ENCODE measurements at places on chromosomes 2 and 18.

- no peak for DNase-seq
Observed at GRCh38 chr2:107364361-107364950, 462.2 kb upstream of the RGPD4 start.

DNA sequence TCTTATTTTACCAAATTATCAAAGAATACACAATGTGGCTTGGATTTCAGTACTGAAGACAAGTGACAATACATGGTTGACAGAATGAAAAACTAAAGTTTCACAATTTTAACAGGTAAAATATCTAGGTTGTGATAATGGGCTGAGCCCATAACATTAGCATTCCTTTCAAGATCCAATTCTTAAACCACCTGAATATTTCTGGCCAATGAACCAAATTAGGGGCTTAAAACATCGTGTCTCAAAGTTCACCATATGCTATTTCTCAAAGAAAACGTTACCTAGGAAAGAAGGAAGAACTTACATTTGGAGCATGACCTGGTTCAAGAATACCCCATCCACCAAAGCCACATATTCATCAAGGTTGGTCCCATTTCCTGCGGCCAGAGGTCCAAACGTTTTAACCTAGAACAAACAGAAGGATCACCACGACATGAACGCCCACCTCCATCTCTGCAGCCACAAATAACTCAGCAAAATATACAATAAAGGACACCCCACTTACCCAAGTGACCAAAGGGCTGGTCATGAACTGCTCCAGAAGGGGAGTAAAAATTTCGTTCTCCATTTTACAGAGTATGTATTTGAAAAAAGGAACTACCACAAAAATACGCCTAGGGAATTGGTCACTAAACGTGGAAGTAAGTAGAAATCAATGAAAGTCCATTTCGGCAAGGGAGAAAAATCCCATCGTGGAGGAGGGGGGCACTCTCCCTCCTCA is 984 bp downstream of the CCDC88A start:
- DNase-seq: no peak

GRCh38 chr2:38113051-38113450 is 37.1 kb upstream of the CYP1B1 start:
- DNase-seq: no peak

GRCh38 chr2:150207979-150208378 is 279.5 kb downstream of the RND3 start:
- DNase-seq: no peak

- peak; percentile 60 for DNase-seq
Observed at GRCh38 chr2:230441227-230441897, 25.4 kb downstream of the SP100 start.

DNA sequence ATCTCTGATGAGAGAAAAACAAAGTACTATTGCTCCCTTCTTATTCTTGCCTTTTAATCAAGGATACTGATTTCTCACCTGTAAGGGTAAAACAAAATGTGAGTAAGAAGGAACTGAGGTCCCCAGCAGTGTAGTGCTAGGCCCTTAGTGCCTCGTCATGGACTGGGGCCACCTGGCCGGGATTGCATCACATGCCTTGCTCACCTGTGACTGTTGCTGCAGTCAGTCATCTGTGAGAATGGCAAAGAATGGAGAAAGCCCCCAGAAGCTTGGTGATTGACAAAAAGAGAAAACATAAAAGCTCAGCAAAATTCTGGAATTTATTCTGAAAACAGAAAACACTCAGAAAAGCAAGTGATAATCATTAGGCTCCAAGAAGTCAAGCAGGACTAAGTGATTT is 63.4 kb downstream of the SPATS2L start:
- no peak for DNase-seq

- no peak for DNase-seq
Observed at GRCh38 chr2:23757686-23758433, 169.1 kb downstream of the ATAD2B start.

DNA sequence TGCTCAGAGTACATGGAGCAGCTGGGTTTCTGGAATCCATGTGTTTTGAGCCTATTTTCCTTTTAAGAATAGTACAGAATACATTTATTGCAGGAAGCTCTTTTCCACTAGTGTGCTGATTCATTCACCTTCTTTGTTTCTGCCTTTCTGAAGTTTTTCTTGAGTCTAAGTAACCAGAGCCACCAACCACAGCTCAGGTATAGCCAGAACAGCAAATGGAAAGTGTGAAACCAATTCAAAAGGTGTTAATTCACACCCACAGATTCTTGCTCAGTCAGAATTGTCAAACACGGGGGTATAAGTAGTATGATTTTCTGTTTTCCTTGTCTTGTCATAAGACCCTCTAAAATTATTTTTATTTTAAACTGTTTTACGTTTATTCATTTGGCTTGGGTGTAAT is 75.9 kb upstream of the DYNAP start:
- no peak for DNase-seq

DNA sequence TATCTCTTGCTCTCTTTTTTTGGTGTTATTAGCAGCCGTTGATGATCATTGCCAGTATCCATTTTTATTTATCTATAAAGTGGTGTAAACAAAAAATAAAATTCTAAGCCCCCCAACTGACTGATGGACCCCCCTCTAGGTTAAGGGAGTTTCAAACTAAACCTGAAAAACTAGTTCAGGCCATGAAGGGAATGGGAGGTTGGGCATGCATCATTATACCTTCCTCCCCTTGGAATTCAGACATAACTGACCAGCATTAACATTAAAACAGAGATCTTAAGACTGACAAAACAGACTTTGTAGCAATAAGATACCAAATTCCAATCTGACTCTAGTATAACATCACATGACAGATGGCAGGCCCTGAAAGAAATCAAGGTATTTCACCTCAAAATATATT is 20.2 kb downstream of the RALBP1 start:
- DNase-seq: no peak

DNA sequence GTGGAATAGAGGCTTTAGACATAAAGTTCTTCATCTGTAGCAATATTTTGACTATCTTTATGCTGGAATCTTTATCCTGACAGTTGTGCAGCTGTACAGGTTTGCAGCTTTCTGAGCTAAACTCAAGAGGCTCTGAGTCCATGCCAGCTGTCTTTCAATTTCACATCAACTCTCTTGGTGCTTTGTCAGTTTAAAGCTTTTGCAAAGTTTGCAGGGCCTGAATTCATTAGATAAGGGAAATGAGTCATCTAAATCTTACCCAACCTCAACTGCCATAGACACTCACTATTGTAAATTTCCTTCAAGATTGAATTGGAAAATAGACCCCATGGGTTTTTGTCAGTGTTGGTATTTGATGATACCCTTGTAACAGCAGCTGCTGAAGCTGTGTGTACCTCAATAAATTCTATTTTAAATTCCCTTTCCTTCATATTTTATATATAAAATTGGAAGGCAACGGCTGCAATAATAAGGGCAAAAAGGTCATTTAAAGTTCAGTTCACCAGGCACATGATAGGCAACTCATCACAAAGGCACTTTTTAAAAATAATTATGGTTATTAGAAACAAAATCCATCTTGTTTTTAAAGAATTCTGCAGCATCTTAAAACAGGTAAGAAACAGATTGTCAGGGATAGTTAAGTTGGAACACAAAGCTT is 169.9 kb upstream of the SLC39A10 start:
- peak; percentile 42 for DNase-seq

DNA sequence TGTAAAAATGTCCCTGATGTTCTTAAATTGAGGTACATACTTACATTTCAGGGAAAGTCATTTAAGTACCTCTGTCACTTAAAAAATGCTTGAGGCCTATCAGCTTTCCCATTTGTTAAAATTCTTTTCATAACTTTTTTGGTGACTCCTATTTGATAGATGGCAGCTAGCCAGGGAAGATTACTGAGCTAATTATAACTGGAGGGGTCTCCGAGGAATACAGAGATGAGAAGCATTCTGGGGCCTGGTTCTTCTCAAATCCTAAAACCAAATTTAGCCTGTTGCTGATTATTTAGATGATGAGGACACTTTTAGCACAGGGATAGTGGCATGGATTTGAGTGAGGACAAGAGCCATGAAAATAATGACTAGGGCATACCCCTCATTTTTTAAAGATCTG is 4.8 kb downstream of the UGP2 start:
- no peak for DNase-seq

DNA sequence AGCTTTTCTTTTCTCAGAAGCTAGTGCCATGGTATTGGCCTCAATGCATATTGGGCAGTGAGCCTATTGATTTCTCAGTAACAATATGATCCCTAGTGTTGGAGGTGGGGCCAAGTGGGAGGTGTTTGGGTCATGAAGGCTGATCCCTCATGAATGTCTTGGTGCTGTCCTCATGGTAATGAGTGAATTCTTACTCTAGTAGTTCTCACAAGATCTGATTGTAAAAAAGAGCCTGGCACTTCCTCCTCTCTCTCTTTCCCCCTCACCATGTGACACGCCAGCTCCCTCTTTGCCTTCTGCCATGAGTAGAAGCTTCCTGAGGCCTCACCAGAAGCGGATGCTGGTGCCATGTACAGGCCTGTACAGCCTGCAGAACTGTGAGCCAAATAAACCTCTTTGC is 12.8 kb upstream of the TBC1D8 start:
- DNase-seq: no peak

GRCh38 chr2:159855143-159855542 is 57.1 kb upstream of the CD302 start:
- DNase-seq: no peak

DNA sequence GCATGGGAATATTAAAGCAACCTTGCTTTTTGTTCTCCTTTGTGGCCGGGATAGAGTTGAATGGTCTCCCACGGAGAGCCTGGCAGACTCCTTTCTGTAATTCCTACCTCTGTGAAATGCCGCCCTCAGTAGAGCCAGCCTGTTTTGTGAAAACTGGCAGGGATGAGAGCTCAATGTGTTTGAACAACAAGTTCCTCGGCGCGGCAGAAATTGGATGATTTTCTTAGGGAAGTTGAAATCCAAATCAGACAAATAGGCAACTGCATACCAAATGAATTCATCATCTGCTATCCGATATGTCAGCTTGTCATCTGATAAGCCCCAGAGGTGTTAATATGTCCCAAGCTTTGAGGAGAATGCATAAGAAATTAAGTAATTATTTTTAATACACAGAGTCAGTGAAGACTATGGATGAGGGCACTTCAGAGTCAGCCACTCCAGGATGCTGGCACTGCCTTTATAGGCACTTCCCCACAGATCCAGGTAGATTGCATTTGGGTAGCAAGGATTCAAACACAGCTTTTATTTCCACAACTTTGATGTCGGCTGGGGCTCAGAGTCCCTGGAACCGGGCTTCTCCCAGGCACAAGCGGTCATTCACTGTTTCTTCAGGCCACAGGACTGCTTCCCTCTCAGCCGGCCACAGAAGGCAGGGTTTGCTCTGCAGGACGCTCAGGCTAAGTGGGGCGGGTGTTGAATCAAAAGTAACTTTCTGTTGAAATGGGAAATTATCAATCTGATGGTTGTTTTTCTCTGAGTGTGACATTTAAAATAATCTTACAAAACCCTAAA is 82.8 kb upstream of the REV1 start:
- no peak for DNase-seq

DNA sequence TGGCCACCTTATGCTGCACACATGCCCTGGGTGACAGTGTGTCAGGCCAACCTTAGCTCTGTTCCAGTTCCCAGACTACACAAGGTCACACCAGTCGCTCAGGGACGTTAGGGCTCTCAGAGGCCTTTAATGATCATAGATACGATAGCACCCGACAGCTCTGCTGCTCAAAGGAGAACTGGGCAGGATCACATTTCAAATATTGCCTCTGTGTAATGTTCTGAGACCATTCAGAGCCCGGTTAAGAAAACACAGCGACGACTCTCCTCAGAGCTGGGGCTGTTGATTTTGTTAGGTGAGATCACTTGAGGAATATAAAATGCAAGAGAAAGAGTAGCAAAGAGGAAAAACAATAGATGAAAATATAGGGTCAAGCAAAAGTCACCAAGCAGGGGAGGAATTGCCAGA is 166.6 kb upstream of the TANK start:
- no peak for DNase-seq

GRCh38 chr2:143960177-143960576 is 559.7 kb downstream of the ZEB2 start:
- no peak for DNase-seq

DNA sequence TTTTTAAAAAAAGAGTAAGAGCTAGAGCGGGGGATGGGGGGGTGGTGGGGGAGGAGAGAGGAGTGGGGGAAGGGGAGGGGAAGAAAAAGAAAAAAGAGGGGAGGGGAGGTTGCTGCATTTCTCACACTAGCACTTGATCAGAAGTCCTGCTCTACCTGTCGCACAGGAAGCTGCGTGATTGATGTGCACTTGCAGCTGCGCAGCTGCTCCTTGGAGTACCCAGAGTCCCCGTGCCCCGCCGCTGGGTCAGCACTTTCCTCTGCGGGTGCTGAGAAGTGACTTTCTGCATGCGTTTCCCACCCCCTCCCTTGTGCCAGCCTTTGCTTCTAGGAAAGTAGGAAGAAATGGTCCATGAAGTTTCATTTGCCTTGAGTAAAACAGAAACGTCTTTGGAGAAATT is 297.3 kb downstream of the ETAA1 start:
- no peak for DNase-seq

GRCh38 chr18:37420315-37420880 is 145.2 kb downstream of the CELF4 start:
- no peak for DNase-seq

DNA sequence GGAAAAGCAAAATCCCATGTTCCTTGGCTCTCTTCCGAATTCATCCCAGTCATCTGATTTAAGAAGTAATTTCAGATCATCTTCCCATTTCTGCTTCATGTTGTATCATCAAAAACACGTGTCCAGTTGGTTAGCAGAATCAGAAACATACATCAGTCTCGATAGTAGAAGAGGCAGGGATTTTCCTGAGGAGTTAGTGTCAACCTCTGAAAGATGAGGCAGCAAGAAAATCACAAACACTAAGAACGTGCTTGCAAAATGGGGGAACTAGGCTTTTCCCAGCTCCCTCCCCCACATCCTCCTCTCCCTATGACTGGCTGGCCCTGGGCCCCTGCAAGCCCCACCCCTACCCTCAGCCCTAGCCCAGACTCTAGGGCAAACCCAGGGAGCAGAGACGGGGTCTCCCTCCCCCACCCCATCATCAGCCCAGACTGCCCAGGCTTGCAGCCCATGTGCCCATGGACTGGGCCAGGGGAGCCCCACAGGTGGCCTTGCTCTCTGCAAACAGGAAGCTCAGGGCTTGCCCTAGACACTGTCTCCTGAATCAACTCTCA is 161.0 kb upstream of the ID2 start:
- no peak for DNase-seq

- DNase-seq: peak; percentile 66
Observed at GRCh38 chr2:178449700-178450523, 1.1 kb downstream of the PRKRA start.

DNA sequence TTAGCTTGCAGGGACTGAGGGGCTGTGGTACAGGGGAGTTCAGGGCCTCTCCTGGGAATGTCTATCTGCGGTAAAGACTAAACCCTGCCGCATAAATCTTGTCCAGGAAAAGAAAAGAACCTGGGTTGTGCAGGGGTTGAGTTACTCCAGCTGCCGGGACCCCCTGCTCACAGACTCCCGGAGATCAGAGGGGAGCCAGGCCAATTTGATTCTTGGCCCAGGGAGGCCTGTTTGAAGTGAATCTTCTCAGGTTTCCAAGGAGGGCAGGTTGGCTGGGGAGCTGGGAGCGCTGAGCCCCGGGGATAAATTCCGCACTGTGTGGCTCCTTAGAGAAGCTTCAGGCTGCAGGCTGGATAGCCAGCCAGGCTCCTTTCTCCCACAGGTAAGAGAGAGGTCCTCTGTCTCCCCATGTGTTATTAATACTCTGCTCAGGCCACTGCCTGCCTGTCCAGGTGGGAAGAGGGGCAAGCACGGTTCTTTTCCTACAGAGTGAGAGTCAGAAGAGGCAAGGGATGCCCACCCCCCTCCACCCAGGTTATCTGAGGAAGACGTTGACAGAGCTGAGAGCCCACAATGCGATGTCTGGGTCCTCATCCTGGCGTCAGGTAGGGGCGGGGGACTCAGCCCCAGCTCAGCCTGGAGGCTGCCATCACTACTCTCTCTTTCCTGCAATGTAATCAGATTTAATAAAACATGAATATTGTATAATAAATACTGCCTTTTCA is 82.7 kb downstream of the LONRF2 start:
- DNase-seq: no peak

Measured in CD4-positive, alpha-beta T cell treated with Interleukin-2 at 100 ng/mL for 4 hours (primary cell).